ENCODE measurements at places on chromosomes 6 and 20. TPM values are rescaled to one million over a fixed set of nuclear protein-coding genes. Genes with fewer than 3 reads are reported as not detected.

CCND3 gene
- total RNA-seq, result 36.8 TPM

RBCK1 gene
- total RNA-seq, result 97.1 TPM

CLVS2 gene
- total RNA-seq, result 1.1 TPM

NFATC2 gene
- 10.6 TPM for total RNA-seq

TINAG gene
- not detected for total RNA-seq

TOMM6 gene
- 234 TPM for total RNA-seq

GRCh38 chr20:9025011-9025410 lies 43.9 kb upstream of the PLCB4 start:
- no peaks in the 10 kb centered on the region for H3K27me3 ChIP-seq
- no peak overlapping the region for H3K4me3 ChIP-seq
- no peak overlapping the region for H3K27ac ChIP-seq

DNA sequence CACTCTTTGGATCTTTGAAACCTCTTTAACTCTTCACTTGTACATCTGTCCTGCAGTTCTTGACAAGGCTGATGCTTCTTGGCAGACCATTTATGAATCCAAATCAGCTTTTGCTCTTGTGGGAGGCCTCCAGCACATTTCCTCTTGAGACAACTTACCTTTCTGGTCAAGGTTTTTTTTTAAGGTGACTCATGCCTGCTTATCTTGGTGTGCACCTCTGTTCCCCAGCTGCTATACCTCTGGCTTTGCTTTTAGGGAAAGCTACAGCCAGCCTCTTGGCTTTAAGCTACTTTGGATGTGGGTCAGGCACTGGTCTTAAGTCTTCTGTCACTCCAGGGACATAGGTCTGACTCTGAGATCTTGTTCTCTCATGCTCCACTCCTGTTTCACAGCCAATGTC lies 106.5 kb downstream of the PHF3 start:
- peaks cover 5% of the 10 kb centered on the region for H3K27me3 ChIP-seq
- no peak for DNase-seq
- no peaks in the 10 kb centered on the region for H3K4me1 ChIP-seq

- peak overlapping the region; percentile 61 for H3K27ac ChIP-seq
- peak overlapping the region; percentile 3 for H3K4me3 ChIP-seq
- H3K4me1 ChIP-seq, result peaks cover 56% of the 10 kb centered on the region
- DNase-seq, result no peak
- no peaks in the 10 kb centered on the region for H3K27me3 ChIP-seq
These were observed 147.9 kb downstream of the SOX4 start for GRCh38 chr6:21741221-21742109.

DNA sequence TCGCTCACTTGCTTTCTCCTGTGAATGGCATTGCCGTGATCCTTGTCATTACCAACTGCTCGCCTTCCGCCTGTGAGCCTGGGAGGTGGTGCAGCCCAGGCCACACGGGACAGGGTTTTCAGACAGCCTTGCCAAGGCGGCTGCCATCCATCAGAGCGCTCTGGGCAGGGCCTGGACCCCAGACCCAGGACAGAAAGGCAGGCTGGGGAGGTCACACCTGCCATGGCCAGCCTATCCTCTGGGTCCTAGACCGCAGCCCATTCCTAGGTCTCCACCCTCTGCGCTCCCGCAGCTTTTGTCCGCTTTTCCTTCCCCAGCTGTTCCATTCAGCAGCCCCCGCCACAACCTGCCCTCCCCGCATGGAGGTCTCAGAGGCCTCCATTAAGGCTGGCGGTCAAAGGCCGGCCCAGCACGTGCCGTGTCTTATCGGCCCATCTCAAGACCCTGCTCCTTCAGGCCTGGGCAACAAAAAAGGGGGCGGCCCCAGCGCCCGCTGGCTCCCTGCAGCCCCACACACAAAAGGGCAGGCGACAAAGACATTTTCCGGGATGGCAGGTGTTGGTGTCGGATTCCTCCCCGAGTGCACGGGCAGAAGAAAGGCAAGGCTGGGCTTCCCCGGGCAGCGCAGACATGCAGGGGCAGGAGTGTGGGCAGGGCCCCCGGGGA lies 28.1 kb downstream of the INSM1 start:
- DNase-seq, result no peak
- H3K27me3 ChIP-seq, result no peaks in the 10 kb centered on the region
- H3K36me3 ChIP-seq, result no peaks in the 10 kb centered on the region
- H3K27ac ChIP-seq, result no peak overlapping the region
- no peaks in the 10 kb centered on the region for H3K4me1 ChIP-seq

DNA sequence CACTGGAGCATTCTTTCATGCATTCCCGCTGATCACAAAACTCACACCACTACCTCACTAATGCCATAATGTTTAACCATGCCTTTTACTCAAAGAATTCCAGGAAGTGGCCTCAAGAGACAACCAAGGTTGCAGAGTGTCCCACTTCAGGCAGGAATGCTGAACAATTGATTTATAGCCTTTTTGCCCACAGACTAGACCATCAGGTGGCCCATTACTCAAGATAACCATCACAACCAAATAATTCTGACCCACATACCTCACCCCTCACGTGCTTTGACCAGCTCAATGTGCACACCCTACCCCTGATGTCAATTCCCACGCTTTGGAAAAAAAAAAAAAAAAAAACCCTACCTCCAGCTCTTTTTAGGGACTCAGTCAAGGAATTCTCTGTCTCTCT lies 220.6 kb upstream of the UFL1 start:
- H3K4me1 ChIP-seq, result peaks cover 4% of the 10 kb centered on the region
- no peak for DNase-seq
- no peak overlapping the region for H3K27ac ChIP-seq
- no peaks in the 10 kb centered on the region for H3K36me3 ChIP-seq
- H3K4me3 ChIP-seq, result no peak overlapping the region
